ENCODE measurements at places on chromosomes 1 and 21.

- no peak for DNase-seq
These were observed 79.8 kb upstream of the ROR1 start for GRCh38 chr1:63693944-63694571.

DNA sequence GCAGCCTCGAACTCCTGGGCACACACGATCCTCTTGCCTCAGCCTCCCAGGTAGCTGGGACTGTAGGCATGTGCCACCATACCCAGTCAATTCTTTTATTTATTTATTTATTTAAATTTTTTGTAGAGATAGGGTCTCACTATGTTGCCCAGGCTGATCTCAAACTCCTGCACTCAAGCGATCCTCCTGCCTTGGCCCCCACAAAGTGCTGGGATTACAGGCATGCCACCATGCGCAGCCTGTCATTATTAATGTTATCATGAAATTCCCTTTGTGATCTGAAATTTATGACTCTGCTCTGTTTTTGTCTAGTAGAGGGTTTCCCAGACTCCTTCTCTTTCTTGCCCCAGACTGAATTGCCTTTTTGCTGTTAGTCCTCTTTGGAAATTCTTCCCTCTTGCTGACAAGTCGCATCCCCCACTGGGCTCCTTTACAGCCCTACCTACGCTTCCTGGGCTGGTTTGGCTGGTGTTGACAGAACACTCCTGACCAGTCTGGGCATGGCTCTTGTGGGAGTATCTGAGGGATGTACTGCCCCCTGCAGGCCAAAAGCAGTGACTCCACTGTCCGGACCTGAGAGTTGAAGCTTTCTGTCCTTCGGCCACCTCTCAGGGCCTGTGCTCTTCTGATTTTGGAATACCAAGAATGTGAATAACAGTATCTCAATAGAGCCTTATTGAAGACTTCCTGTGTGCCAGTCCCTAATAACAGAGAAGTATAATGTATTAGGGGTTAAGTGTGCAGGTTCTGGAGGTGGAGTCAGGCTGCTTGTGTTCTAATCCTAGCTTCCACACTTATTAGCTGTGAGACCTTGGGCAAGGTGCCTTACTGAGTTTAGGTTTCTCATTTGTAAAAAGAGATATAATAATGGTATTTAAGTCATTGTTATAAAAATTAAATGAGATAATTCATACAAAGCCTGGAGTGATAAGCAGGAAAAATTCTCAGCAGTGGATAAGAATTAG is 28.2 kb downstream of the TCEANC2 start:
- DNase-seq = no peak

DNA sequence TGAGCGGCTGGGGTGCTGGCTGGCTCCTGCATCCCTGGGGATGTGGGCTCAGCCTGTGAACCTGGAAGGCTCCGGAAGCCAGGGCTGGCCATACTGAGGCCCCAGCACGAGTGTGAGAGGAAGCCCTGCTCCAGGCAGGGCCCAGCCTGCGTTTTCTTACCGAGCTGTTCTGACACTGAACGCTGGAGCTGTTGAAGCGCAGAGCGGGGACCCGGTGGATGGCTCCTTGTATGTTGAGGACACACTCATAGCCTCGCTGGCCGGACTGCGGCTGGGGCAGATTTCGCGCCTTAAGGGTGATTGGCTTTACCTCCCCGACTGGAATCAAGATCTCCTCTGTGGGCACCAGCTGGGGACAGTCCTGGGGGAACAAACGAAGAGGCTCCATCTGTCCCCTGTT is 160.0 kb downstream of the PLXNA2 start:
- DNase-seq = no peak

- DNase-seq = no peak
These were observed 3.9 kb upstream of the OLFML3 start for GRCh38 chr1:113975211-113975895.

DNA sequence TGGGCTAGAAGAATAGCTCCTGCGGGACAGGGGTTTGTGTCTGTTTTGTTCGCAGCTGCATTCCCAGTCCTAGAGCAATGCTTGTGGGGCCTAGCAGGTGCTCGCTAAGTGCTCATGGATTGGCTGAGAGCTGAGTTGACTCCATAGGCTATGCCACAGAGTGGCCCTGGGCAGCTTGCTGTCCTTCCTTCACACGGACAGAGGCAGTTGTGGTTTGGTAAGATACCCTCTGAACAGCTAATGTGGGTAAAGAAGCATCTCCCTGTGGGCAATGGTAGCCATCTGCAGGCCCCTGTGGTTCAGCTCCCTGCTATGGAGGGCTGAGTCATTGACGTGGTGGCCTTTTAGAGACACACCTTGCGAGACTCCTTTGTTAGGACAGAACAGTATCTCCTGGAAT is 23.5 kb upstream of the LBR start:
- no peak for DNase-seq

- no peak for DNase-seq
These were observed 20.0 kb upstream of the LAMC1 start for GRCh38 chr1:183003203-183003602.

- no peak for DNase-seq
These were observed 21.1 kb upstream of the EPHB2 start for GRCh38 chr1:22689505-22689904.

GRCh38 chr1:41366455-41367287 is 5.4 kb downstream of the FOXO6 start:
- no peak for DNase-seq

DNA sequence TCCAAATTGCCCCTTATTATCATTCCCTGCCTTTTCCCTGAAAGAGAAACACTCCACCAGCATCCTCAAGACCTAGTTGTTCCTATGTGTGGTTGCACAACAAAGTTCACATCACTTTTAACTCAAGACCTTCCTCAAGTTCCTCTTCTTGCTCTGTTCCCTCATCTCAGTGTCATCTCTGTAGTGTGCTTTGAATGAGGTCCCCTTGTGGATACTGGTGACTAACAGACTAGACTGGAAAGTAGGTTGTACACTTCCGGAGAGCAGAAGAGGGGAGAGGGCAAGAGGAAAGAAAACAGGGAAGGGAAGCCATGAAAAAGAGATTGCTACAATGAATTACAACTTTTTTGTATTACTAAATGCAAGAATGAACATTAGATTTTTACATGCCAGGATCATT is 853.8 kb downstream of the USP25 start:
- DNase-seq = no peak

GRCh38 chr1:56917356-56917755 is 48.5 kb downstream of the C8B start:
- no peak for DNase-seq

DNA sequence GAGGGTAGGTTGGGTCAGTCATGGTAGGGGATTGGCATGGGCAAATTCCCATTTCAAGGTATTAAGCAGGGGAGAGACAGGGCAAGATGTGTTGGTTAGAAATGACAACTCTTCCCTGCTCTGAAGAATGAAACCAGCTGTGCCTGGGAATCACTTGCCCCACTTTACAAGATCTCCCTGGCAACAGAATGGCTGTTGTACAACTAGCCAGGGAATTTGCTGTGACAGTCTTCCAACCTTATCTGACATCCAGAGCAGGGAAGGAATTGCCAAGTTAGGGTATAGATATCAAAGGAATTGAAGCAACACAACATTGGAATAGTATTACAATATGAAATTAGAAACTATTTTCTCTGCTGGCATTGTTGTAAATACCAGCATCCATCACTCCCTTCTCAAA is 154.7 kb downstream of the CACNA1E start:
- DNase-seq = no peak

GRCh38 chr1:204495078-204495753 is 611 bp upstream of the PIK3C2B start:
- no peak for DNase-seq

- DNase-seq = no peak
These were observed 166.1 kb upstream of the HMGB4 start for GRCh38 chr1:33697816-33698215.

GRCh38 chr1:27322569-27323240 is 742 bp downstream of the TMEM222 start:
- DNase-seq = no peak

- DNase-seq = no peak
These were observed 779 bp upstream of the STK40 start for GRCh38 chr1:36386265-36387140.

- DNase-seq = no peak
These were observed 60.7 kb downstream of the ADARB1 start for GRCh38 chr21:45135122-45135521.

DNA sequence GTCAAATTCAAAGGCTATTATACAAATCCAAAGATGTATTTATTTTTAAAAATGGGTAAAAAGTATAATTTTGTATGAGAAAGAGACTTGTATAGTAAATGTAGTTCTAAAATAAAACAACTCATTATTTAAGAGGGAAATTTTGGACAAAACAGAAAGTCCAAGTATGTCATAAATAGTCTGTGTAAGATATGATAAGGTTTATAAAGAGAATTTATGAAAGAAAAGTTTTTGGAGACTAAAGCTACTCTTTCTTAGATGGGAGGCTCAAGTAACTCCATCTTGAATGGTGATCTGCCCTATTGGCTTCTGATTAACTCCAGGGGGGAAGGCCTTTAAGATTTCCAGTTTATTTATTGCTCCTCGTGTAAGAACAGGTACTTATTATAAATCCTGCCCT is 14.7 kb upstream of the OR2T27 start:
- no peak for DNase-seq

GRCh38 chr21:20373031-20373430 is 625.2 kb upstream of the NCAM2 start:
- no peak for DNase-seq

- DNase-seq = no peak
These were observed 39.9 kb downstream of the AKNAD1 start for GRCh38 chr1:108817016-108817415.

DNA sequence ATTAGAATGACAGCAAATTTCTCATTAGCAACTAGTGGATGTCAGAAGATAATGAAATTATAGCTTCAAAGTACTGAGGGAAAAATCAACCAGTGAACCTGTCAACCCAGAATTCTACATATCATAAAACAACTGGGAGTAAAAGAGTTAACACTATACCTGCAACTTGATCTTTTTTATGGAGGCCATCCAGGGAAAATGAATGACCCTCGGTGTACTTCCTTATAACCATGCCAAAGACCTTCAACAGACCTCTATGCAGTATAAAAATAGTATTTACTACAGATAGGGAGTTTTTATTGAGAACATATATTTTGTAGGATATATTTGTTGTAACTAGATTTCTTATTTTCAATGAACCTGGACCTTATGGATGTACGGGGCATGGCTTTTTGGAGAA is 392.5 kb upstream of the ZRANB2 start:
- DNase-seq = no peak

DNA sequence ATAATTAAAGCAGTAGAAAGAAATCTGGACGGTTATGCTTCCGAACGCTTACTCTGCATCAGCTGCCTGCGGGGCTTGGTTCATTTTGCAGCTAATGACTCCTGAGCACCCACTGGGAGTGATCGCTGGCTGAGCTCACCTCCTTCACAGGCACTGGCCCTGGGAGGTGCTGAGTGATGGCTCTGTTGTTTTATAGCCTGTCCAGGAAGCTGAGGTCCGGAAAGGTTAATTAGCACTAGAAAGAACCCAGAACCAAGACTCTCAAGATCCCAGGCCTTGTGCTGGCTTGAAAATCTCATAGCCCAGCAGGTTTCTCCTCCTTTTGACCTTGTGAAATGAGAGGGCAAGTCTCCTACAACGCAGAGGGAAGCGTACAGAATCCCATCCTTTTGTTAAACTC is 226.2 kb downstream of the AJAP1 start:
- DNase-seq = no peak

- no peak for DNase-seq
These were observed 82.0 kb upstream of the NFIA start for GRCh38 chr1:61000327-61000726.

DNA sequence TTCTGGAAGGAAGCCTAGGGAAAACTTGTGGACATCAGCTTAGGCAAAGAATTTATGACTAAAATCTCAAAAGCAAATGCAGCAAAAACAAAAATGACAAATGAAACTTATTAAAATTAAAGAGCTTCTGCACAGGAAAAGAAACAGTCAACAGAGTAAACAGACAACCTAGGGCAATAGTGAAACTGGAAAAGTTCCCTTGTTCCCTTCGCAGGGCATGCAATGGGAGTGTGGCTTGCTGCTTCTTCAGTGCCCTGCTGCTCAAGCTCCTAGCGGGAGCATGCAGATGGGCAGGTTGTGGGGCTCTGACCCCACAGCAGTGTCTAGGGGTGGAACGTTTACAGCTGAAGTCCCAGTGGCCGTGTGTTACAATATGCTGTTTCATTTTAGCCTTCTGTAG is 1797.4 kb downstream of the NCAM2 start:
- no peak for DNase-seq

GRCh38 chr1:56225964-56226815 is 353.2 kb downstream of the PLPP3 start:
- no peak for DNase-seq

DNA sequence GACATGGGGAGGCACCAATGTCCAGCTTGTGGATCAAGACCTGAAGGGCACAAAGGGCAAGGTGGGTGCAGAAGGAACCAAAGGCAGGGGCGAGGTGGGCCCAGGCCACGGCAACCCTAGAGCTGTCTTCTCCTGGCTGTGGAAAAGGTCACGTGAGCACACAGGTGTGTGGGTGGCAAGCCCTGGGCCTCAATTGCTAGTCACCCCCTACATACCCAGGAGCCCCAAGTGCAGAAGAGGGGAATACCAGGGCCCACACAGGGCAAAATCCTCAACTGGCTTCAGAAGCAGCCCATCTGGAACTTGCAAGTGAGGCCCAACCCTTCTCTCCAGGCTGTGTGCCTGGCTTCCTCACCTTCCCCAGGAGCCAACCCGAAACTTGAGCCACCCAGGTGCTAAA is 25.6 kb downstream of the ZBTB17 start:
- no peak for DNase-seq

DNA sequence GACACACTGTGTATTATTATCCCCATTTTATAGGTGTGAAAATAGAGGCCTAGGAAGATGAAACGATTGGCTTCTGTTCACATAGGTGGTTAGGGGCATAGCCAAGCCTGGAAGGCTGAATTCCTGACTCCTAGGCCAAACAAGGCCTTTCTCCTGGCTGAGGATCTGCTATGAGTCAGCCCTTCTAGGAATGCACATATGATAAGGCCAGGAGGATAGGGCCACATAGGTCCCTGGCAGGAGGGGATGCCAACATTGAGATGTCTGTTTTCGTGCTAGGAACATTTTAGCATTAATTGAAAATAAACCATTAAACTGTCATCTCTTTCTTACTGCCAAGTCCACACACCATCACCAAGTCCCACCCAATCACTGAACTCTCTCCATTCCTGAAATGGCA is 9.2 kb downstream of the CSMD2 start:
- DNase-seq = no peak

- no peak for DNase-seq
These were observed 705 bp downstream of the UROD start for GRCh38 chr1:45012639-45013278.

GRCh38 chr1:239722035-239722434 is 335.7 kb downstream of the CHRM3 start:
- no peak for DNase-seq

- no peak for DNase-seq
These were observed 78.6 kb downstream of the LAMC1 start for GRCh38 chr1:183101841-183102276.

GRCh38 chr1:221630236-221630635 is 111.7 kb downstream of the DUSP10 start:
- no peak for DNase-seq

Measured in cortex of kidney (tissue), 1 donor.